GM23248 (cell line): ENCODE measurements at places on chromosomes 7 and 10. TPM values are rescaled to one million over a fixed set of nuclear protein-coding genes. Genes with fewer than 3 reads are reported as not detected.

Gene AMPH
- polyA plus RNA-seq, result 4.9 and 5.5 TPM in 2 replicates

Gene LAMB4
- polyA plus RNA-seq, result 0.08 and 0.16 TPM in 2 replicates

Gene ABCA13
- not detected in 2 replicates for polyA plus RNA-seq

Gene C7orf33
- polyA plus RNA-seq, result not detected in 2 replicates

Gene ZNF655
- 36.5 and 37.2 TPM in 2 replicates for polyA plus RNA-seq

Gene OLAH
- polyA plus RNA-seq, result not detected in 2 replicates

Gene OPN1SW
- polyA plus RNA-seq, result 2.2 and 2.6 TPM in 2 replicates

Gene MCM10
- 4.6 and 4.7 TPM in 2 replicates for polyA plus RNA-seq

Gene ANXA8L1
- 1.8 and 2.0 TPM in 2 replicates for polyA plus RNA-seq

Gene ACBD7
- not detected in 2 replicates for polyA plus RNA-seq

Gene KCNH2
- not detected in 2 replicates for polyA plus RNA-seq

DNA sequence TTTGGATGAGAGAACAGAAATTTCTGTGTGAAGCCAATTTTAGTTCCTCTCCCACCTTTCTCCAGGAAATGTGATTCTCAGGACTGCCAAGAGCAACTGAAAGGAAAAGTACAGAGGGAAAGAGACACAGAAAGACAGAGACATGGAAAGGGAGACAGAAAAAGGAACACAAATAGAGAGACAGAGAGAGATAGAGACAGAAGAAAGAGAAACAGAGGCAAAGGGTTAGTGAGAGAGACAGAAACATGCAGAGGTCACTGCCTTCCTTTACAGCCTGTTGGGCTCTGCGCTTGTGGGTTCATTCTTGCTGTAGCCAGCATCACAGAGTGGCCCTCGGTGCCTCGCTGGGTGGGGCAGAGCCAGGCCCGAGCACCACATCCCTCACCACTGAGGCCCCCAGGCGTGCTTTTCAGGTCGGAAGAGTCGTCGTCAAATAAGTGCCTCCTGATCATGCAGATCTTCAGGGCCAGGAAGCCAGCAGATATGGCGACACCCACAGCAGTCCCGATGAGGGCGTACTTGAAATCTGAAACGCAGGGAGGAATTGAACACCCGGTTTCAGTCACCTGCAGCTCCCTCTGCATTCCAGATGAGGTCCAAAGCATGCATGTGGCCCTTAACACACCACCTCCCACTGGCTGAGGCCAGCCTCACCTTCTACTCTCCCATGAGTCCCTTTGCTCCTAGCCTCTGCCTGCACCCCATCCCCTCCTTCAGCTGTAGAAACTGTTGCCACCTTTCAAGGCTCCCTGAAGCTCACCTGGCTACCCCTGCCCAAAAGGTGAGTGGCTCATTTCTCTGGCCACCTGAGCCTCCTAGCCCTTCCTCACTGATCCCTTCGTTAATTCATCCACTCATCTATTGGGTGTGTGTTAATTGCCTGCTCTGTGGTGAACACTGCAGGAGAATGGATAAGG, 21.4 kb downstream of the TMEM273 start:
- no peak for DNase-seq

DNA sequence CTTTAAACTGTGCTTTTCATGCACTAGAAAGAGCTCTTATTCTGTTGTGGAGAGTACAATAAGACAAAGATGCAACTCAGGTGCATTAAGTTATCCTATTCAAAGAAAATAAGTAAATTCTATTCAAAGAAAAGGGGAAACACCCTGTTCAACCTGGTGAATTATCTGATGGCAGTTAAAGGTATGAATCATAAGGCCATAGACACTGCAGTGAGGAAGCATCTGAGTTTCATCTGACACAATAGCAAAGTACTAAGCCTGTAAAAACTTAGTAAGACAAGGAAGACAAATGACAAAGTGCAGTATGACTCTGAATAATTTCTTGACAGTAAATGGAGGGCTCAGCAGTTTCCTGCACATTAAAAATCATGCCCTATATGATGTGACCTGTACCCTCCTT, 91.0 kb upstream of the LRRTM3 start:
- no peak for DNase-seq

DNA sequence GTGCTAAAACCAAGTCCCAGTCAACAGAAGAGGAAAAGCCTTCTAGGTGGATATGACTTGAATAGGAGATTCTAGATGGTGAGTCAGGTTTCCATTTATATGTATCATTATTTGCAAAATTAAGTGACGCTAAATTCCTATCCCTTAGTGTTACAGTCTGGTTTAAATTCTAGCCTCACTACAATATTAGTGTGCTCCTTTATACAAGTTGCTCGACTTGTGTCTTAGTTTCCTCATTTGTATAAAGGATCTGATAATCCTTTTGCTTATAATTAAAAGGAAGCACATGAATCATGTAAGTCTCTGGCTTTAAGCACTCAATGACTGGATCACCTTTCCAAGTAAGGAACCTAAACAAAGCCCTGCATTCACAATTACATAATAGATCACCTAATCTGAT, 105.7 kb downstream of the SVOPL start:
- DNase-seq, result no peak

DNA sequence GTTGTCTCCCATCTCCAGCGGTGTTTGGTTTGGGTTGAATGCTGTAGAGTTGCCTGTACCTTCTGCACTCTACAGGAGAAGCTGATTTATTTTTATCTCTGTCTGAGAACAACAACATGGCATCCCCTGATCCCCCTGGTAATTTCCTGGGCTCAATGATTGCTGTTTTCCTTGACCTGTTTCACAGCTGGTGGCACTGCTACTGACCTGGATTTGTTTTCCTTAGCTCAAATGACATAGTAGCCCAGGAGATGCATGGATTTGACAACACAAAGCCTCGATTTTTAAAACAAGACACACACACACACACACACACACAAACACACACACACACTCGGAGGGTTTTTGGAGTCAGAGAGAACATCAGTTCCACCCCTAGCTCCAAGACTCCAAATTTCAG, 301.6 kb downstream of the NRG3 start:
- no peak for DNase-seq

GRCh38 chr7:118708741-118709140, 484.2 kb downstream of the ANKRD7 start:
- no peak for DNase-seq

- no peak for DNase-seq
Measured at GRCh38 chr7:67550801-67551436, 554.3 kb downstream of the TYW1 start.

DNA sequence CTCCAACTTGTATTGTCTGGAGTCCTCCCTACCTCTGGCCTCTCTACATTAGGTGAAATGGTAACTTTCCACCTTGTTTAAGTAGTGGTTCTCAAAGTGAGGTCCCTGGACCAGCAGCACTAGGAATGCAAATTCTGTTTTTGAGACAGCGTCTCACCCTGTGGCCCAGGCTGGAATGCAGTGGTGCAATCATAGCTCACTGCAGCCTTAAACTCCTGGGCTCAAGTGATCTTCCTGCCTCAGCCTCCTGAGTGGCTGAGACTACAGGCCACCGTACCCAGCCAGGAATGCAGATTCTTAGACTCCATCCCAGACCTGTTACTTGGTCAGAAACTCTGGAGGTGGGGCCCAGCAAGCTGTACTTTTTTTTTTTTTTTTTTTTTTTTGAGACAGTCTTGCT, 6.8 kb upstream of the TBL2 start:
- no peak for DNase-seq

DNA sequence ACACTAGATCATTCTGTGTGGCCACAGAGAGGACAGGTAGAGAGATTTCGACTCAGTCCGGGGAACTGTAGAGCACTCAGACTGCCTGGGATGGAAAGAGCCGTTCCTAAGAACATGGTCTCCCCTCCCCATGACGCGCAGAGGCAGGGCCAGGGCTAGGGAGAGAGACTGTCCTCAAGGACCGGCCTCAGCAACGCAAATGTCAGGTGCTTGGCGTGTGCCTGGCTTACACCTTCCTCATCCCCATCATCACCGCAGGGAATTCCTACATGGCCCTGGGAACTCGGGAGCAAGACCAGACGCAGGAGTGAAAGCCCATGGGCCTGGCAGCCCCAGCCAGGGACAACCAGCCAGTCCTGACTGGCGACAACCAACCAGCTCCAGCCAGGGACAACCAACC, 55.6 kb downstream of the PROSER2 start:
- DNase-seq, result no peak

DNA sequence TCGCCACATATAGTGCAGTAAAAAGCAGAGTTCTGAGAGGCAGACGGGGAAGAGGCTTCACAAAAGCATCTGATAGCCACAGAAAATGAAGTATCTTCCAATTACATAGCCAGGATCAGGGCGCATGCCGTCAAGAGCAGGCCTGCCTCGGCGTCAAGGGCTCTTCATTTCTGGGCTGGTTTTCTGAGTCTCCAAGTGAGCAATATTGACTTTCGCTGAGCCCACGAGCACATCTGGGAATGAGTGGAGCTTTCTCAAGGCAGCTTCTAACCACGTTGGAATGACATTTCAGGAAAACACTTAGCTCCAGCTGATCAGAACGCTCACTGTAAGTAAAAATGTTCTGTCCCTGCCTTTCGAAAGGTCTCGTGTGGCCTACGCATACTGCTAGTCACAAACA, 51.9 kb downstream of the CLRN3 start:
- no peak for DNase-seq

GRCh38 chr7:30721211-30721610, 30.7 kb upstream of the INMT start:
- DNase-seq, result no peak

GRCh38 chr10:83012866-83013265, 1126.4 kb upstream of the GHITM start:
- peak; percentile 0 for DNase-seq

GRCh38 chr10:131638880-131639278, 261.9 kb upstream of the PPP2R2D start:
- no peak for DNase-seq

DNA sequence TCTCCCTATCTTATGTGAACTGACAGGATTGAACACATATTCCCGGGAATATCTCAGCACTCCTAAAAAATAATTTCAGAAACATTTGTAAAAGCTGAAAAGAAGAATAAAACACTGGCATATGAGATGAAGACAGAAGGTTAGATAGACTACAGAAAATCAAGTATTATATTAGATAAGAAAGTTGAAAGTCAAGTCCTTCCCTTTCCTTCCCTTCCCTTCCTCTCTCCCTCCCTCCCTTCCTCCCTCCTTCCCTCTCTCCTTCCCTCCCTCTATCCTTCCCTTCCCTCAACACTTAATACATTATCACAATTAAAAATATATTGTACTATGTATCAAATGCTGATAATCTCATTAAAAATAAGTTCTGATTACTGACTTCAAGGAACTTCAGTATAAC, 122.5 kb downstream of the CTNNA3 start:
- DNase-seq, result no peak

GRCh38 chr7:128005117-128005516, 26.1 kb downstream of the LRRC4 start:
- no peak for DNase-seq

DNA sequence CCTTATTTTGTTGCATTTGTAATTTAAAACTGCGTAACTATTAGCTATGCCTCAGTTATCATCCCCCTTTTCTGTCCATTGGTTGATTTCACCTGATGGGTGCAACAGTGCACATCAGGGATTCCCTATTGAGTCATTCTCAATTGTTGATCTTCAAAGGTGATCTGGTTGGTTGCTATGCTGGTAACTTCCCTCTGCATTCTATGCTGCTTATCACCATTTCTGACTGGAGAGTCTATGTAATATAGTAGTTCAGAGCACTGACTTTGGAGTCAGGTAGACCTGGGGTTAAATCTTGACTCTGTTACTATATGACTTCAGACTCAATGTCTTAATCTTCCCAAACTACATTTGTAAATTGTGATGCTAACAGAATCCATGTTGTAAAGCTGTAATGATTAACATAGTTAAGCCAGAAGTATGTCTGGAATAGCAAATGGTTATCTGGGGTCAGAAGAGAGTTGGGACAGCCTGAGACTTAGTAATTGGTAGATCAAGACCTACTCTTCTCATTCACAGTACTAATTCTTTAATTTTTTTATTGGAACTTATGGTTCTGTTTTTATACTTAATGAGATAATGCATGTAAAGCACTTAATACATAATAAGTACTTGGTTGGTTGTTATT, 38.1 kb downstream of the EXOC6 start:
- DNase-seq, result peak; percentile 2
